ENCODE measurements at places on chromosomes 6 and 20. TPM values are rescaled to one million over a fixed set of nuclear protein-coding genes. Genes with fewer than 3 reads are reported as not detected.
A peak's percentile ranks its signal among the peaks of the same experiment; 100 is the strongest.

TRAPPC3L gene
- total RNA-seq: not detected

ZNF311 gene
- total RNA-seq: 1.7 TPM

RIPPLY2 gene
- not detected for total RNA-seq

TRAM2 gene
- total RNA-seq: 88.7 TPM

ARG1 gene
- total RNA-seq: not detected

EDN1 gene
- total RNA-seq: 54.8 TPM

ABHD16B gene
- not detected for total RNA-seq

BMP5 gene
- 0.19 TPM for total RNA-seq

PGC gene
- total RNA-seq: not detected

EMILIN3 gene
- not detected for total RNA-seq

CYP39A1 gene
- total RNA-seq: 0.84 TPM

DNMT3B gene
- total RNA-seq: 5.0 TPM

TOX2 gene
- total RNA-seq: not detected

CD40 gene
- total RNA-seq: 4.1 TPM

DNA sequence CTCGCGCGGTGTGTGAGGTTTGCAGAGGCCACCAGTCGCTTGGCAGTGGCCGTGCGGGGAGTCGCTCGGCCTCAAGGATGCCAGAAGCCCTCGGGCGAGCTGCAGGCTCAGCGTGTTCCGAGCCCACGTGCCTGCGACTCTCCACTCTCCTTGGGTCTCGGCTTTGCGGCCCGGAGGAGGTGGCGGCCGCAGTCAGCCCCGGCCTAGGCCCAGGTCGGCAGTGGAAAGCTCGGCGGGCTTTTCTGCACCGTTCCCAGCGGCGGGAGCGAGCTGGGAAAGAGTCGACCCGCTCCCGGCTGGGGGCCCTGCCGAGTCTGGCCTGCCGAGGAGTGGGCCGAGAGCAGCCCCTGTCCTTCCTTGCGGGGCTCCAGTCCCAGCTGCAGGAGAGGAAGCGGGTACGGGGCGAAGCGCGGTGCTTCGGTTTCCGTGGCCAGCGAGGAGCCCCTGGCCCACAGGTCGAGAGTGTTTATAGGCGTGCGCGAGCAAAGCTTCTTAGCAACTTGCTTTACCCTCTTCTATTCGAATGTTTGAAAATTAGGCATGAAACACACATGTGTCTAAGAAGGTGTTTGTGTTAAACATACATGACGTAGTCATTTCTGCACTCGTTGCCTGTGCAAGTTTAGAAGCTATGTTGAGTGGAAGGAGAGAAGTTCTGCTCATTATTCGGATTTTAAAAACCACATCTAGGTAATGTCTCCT is 5.6 kb downstream of the FOXC1 start:
- DNase-seq: no peak

- no peak for DNase-seq
These were observed 27.8 kb upstream of the SRC start for GRCh38 chr20:37317994-37318640.

GRCh38 chr6:170295510-170296422 is 4.9 kb upstream of the DLL1 start:
- no peak for DNase-seq

DNA sequence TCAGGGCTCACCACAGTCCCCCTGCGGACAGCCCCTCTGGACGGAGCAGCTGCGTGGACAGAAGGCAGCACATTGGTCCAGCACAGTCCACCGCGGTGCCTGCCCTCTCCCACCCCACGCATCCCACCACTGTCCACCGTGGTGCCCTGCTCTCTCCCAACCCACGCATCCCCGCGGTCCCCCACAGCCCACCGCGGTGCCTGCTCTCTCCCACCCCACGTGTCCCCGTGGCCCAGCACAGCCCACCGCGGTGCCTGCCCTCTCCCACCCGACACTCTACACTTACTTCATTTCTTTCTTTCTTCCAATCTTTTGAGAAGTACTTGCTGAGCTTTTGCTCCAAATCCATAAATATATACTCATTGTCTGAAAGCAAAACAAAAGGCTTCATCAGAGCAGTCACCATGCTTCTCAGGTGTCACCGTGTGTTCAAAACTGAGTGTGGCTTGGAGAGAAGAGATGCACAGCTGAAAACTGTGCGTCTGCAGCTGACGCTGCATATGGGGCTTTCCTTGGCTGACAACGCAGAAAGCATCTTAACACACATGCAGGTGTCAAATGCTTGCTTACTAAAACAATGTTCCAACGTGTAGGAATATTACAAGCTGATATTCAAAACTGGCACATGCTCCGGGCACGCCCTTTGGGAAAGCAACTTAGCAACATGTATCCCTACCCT is 11.8 kb downstream of the FRMD1 start:
- DNase-seq: no peak

GRCh38 chr6:701215-701614 is 8.3 kb upstream of the EXOC2 start:
- no peak for DNase-seq

DNA sequence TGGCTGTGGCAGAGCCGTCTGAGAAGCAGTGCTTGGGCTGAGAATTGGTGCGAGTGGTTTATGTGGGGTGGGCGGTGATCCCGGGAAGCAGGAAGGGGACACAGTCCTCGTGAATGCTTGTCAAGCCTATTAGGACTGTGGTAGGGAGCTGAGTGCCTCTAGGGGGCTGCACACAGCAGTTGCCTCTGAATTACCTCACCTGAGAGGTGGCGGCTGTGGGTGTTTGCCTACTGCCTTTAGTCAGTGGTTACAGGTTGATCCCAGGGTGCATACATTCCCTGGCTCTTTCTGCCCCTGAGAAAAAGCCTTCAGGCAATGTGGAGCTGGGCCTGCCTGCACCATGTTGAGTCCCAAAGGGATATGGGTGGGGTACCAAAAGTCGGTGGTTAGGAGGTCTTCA is 5.2 kb downstream of the AP5S1 start:
- DNase-seq: no peak

DNA sequence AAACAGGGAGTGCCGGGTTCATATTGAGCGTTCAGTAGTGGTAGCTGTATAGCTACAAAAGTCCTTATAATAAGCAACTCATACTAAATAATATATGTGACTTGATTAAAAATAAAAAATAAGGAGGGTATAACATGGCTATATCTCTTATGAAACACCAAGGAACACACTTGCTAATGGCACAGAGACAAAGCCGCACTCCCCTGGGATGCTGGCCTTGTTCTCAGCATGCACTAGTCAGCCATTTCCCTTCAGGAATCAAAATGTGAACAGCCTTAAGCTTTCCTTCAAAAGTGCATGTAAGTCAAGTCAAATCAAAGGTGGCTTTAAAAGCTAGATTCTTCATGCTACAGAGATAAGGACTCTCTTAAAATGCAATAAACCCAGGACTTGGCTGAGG is 9.4 kb downstream of the HMGCLL1 start:
- DNase-seq: no peak

DNA sequence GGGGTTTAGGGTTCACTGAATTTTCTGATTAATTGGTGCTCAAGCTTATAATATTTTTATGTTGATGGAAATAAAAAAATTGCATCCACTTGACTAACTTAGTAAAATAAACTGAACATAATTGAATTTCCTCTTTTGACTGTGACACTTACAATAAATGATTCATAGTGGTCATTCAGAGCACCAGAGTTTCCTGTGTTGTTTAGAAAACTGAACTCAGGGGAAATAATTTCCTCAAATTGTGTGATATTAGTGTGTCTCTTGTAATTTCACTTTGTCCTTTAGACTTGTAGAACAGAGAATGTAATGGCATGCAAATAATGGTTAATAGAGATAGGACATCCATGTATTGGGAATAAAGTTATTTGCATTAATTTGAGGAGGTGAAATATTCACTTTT is 319.7 kb upstream of the MAN1A1 start:
- DNase-seq: no peak

- no peak for DNase-seq
These were observed 95.2 kb upstream of the TIAM2 start for GRCh38 chr6:154899824-154900463.

DNA sequence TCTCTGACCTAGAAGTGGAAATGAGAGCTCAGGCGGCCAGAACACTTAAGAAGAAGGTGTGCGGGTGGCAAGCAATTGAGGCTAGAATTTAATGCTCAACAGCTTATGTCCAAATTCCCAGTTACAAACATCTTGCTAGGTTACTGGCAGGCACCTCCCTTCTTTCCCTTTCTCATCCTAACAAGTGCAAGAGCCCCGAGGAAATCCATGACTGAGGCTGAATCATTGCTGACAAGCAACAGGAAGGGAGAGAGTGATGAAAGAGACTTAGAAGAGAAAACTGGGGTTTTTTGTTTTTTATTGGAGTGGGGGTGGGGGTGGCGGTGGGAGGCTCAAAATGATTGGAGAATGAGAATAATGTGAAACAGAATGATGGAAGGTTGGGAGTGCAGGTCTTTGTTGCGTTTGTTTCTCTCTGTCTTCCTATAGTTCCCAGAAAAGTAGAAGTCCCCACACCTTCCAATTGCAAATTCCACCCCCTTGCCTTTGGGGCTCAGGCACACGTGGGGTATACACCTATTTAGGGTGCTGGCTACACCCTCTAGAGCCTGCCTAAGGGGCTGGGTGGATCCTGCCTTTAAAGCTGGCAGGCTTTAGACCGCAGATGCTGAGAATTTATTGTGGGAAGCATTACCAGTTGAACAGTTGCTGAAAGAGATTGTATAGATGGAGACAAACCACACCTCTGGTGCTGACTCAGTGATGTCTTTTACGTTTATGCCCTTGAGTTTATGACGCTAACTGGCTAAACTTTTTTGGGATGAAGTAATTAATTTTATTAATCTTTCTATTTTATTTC is 1.4 kb downstream of the FAM83B start:
- peak; percentile 10 for DNase-seq

DNA sequence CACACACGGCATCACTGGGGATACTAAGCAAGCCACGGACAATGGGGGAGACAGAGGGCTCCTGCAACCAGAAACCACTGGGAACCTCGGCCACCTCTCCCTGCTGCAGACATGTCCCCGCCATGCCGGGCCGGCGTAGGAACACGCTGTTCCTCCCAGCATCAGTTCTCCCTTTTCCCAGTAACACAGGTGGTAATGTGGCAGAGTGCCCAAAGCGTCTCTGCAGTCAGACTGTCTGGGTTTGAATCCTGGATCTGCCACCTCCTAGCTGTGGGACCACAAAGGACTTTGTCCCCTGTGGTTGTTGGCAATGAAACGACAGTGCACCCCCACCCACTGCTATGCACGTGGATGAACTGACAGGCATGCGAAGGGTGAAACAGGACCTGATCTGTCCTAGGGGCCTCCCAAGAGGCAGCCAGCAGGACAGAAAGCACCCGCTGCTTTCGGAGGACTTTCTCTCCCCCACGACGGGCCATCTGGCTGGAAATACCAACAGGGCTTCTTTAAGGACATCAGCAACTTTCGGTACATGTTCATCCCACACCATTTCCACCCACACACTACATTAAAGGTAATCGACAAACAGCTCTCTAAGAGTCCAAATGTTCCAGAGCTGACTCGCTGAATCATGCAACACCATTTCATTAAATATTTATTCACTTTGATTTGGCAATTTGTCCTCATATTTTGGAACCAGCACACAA is 74.1 kb downstream of the SULF2 start:
- DNase-seq: no peak

DNA sequence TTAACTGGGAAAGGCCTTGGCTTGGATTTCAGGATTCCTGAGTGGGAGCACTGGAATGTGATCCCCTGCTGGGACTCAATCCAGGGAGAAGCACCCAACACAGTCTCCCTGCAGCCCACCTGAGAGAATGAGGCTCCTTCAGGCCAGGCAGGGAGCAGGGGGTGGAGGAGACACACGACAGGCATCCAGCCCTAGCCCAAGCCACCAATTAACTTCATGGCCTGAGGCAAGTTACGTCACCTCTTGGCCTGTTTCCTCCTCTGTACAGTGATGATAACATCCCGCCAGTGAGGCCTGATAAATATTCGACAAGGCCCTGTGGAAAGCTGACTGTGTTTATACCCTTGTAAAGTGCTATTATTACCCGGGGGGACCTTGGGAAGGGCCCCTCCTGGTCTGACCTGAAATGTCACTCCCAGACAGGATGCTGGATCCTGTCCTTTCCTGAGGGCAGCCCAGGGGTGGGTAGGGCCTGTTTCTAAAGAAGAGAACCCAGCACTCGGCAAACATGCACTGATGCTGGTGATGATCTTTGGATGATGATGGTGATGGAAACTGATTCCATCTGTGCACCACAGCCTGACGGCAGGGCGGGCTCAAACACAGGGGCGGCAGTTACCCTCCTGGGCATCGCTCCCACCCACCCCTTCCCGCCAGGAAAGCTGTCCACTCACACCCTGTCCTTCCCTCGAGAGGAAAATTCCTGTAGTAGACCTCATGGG is 12.4 kb downstream of the FRS3 start:
- DNase-seq: peak; percentile 70

- DNase-seq: peak; percentile 66
These were observed 158.7 kb downstream of the SOX4 start for GRCh38 chr6:21752054-21752811.

DNA sequence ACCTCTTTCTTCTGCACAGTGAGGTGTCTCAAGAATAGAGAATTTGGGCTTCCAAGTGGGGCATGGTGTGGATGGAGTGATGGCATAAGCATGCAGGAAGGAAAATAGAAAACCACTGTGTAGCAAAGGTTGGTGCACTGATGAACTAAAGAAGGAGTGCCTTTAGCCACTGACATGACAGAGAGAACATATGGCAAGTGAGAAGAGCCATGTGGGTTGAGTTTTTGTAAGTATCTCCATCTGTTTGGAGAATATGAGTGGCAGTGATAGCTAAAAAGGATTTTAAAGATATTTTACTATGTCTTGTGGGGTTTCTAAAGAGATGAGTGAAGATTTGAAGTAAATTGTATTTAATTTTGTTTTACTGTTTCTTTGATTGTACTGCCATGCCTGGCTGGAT is 160.5 kb upstream of the GRIK2 start:
- no peak for DNase-seq

DNA sequence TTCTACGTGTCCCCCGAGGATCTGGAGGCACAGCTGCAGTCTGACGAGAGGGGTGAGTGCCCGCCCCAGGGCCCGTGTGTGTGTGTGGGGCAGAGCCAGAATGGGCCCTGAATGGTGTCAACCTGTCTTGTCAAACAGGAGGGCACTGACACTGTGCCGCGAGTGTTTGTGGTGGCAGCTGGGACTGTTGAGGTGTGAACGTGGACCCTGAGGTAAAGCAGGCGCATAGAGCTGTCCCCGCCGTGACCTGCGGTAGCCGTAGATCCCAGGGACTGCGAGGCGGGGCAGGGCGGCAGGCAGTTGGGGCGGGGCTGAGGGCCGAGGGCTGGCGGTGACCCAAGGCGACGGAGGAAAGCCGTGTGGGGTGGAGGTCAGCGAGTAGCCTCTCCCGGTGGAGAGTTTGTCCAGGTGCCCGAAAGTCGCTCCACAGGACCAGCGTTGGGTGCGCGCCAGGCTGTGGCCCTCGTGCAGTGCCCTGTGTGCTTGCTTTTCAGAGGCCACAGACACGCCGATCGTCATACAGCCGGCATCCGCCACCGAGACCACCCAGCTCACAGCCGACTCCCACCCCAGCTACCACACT is 25.2 kb downstream of the UCKL1 start:
- DNase-seq: no peak

- no peak for DNase-seq
These were observed 44.1 kb upstream of the GCM1 start for GRCh38 chr6:53192682-53193188.

- peak; percentile 25 for DNase-seq
These were observed 78.6 kb downstream of the GCLC start for GRCh38 chr6:53466257-53466656.

- no peak for DNase-seq
These were observed 171.5 kb upstream of the RIPOR2 start for GRCh38 chr6:25107218-25107617.

Measured in astrocyte (in vitro differentiated cells and primary cell).